Thymus (tissue), 14 donors: ENCODE measurements at places on chromosomes 5 and 9. TPM values are rescaled to one million over a fixed set of nuclear protein-coding genes. Genes with fewer than 3 reads are reported as not detected.

The PCDHB5 gene
- total RNA-seq, result 0.38 TPM

The FGF10 gene
- total RNA-seq, result 0.99 TPM

The PCDHGA10 gene
- total RNA-seq, result 0.61 TPM

The ICE1 gene
- 20.3 TPM for total RNA-seq

The ADGRV1 gene
- 2.2 TPM for total RNA-seq

The SLC36A1 gene
- 7.2 TPM for total RNA-seq

The HAPLN1 gene
- 0.14 TPM for total RNA-seq

The SPATA31D4 gene
- total RNA-seq, result not detected

The KIF4B gene
- 0.05 TPM for total RNA-seq

The NR5A1 gene
- 0.52 TPM for total RNA-seq

The FOXD4L5 gene
- total RNA-seq, result 0.09 TPM

The AHRR gene
- total RNA-seq, result 0.52 TPM

The PCDHA9 gene
- not detected for total RNA-seq

The GABRA1 gene
- 2.7 TPM for total RNA-seq

The SLC25A2 gene
- total RNA-seq, result 0.09 TPM

The SPINK7 gene
- total RNA-seq, result 1.2 TPM

The MLANA gene
- total RNA-seq, result not detected

The CNTFR gene
- 3.9 TPM for total RNA-seq

The TNPO1 gene
- 78.5 TPM for total RNA-seq

The RORB gene
- 1.8 TPM for total RNA-seq

The C9orf50 gene
- total RNA-seq, result 0.05 TPM

The TXNDC8 gene
- total RNA-seq, result not detected

The FRMPD1 gene
- 0.14 TPM for total RNA-seq
